ENCODE measurements at places on chromosomes 2 and 18.

- no peak for DNase-seq
Observed at GRCh38 chr18:66641056-66641455, 37.2 kb upstream of the CDH19 start.

- DNase-seq = no peak
Observed at GRCh38 chr2:15797231-15797938, 143.0 kb upstream of the MYCN start.

GRCh38 chr2:190649035-190649797 lies at the start of gene NAB1:
NAB1 (plus strand) TSS chr2:190649083; CDS start chr2:190659177, 10,094 bp downstream.
- peak; percentile 45 for DNase-seq

GRCh38 chr2:216066230-216066629 lies 15.4 kb downstream of the PECR start:
- no peak for DNase-seq

DNA sequence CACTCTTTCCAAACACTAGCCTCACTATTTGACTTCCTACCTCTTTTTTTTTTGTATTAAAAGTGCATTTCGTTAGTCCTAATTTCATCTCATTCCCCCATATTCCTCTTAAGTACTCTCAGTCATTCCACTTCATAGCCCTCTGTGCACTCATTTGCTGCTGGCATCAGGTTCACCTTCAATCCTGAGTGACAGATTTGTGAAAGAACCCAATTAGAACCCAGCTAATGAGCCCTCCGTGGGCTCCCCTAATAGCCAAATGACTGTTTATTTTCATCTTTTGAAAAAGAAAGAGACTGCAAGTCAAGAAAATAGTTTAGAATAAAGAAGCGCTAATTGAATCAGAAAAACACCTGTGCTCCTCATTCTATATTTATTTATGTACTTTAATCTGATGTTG lies 512.1 kb upstream of the LRATD1 start:
- no peak for DNase-seq

DNA sequence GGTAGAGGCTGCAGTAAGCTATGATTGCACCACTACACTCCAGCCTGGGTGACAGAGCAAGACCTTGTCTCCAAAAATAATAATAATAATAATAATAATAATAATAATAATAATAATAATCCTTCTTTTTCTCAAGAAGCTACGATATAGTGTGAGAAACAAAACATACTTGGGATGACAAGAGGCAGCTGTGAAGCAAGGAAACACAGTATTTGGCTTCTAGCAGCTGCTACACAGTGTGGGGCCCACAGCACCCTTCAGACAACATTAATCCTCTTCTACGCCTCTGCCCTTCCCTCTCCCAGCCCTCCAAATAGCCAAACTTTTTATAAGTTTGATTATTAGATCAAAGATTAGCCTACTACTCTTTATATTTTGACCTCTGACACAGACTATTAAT lies 62.2 kb downstream of the MYOM1 start:
- no peak for DNase-seq

All from stimulated activated CD8-positive, alpha-beta memory T cell treated with anti-CD3 and anti-CD28 coated beads, Interleukin-15, amount 100 ng/mL, for 24 hours (primary cell).